NCI-H1930 (cell line): ENCODE measurements at places on chromosomes 5 and 9.

- DNase-seq: no peak
These were observed 1383.0 kb upstream of the C9orf72 start for GRCh38 chr9:28956116-28956880.

- DNase-seq: no peak
These were observed 83.7 kb downstream of the HRH2 start for GRCh38 chr5:175741556-175741955.

- no peak for DNase-seq
These were observed 10.6 kb downstream of the FGFR4 start for GRCh38 chr5:177097016-177097985.

GRCh38 chr5:1008451-1009358 lies at the start of gene NKD2:
Gene NKD2 (plus strand): TSS chr5:1008802. CDS start chr5:1009058, 256 bp downstream.
- DNase-seq: peak; percentile 75

GRCh38 chr9:114163517-114163951 lies 8.2 kb downstream of the COL27A1 start:
- no peak for DNase-seq

GRCh38 chr5:132183723-132184122 lies 43.9 kb downstream of the P4HA2 start:
- DNase-seq: no peak

- DNase-seq: no peak
These were observed 628 bp downstream of the ATOSB start for GRCh38 chr9:35114840-35115628.

- no peak for DNase-seq
These were observed 28.7 kb downstream of the GTF3C4 start for GRCh38 chr9:132698989-132699388.

DNA sequence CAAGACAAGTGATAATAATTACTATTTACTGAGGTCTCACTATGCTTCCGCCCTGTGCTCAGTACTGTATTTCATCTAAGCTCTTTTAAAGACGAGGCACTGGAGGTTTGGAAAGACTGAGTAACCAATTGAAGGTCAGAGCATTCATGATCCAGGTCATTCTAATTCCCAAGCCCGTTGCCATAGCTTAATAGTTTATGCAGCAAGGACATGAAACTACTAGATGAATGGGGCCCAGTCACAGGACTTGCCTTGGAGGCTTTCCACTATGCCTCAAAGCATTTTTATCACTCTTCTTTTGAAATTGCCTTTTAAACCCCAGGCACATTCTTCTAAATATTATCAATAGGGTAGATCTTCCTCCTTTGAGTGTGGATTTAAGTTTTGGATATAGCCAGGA lies 17.2 kb upstream of the NFIB start:
- no peak for DNase-seq

- no peak for DNase-seq
These were observed 48.9 kb downstream of the PDE6A start for GRCh38 chr5:149895416-149896345.

DNA sequence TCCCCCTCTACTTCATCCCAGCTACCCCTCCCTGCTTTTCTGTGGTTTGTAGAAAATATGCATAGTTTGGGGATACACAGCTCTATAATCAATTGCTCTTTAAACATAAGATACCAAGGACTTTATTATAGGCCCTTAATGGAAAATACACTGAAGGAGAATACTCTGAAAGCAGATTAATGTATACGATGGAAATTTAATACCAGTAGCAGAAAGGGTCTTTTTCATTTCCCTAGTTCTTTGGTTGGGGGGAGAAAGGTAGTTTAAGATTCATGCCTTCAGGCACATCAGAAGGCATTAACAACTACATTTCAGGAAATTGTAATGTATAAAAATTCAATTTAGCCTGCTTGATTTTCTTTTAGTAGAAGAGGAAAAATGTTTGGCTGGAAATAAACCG lies 452.9 kb upstream of the ZNF608 start:
- no peak for DNase-seq

DNA sequence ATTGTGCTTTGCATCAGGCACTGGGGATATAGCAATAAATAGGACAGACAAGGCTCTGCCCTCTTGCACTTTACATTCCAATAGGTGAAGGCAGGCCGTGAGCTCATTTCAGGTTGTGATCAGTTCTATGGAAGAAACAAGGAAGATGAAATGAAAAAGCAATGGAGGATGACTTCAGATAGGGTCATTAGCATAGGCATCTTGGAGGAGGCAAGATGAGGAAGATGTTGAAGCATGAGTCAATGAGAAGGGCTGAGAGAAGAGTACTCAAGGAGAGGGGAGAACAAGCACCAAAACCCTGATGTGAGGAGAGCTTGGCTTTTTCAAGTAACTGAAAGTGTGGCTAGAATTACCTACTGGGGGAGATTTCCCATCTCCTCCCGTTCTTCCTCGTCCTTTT lies 5.0 kb upstream of the SPARC start:
- no peak for DNase-seq

DNA sequence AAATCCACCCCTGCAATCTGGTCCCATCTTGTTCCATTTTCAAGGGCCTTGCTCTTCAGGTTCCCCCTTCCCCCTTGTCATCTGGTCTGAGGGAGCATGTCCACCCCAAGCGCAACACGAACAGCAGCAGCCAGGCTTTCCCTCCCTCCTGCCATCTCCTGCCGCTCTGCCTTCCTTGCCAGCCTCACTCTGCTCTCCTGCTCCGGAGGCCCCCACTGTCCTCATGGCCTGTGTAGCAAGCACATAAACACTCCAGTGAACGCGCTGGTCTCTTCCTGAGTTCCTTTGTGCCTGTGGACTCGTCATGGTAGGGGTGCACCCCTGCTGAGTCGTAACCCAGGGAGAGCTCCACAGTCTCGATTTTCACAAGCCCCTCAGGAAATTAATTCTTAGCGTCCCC lies 29.9 kb downstream of the TENT4A start:
- DNase-seq: no peak

DNA sequence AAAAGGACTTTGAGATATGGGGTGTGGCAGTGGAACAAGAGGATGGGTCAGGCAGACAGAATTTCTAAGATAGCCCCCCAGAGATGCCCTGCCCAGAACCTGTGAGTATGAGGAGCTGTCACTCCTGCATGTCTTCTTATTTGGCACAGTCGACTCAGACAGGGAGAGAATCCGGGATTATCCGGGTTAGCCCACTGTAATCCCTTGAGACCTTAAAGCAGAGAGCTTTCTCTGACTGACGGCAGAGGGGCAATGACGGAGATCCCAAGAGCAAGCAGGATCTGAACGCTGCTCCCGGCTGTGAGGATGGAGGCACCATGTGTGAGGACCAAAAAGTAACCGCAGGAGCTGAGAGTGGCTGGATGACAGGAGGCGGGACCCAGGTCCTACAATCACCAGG lies 8.8 kb upstream of the NHP2 start:
- DNase-seq: no peak

DNA sequence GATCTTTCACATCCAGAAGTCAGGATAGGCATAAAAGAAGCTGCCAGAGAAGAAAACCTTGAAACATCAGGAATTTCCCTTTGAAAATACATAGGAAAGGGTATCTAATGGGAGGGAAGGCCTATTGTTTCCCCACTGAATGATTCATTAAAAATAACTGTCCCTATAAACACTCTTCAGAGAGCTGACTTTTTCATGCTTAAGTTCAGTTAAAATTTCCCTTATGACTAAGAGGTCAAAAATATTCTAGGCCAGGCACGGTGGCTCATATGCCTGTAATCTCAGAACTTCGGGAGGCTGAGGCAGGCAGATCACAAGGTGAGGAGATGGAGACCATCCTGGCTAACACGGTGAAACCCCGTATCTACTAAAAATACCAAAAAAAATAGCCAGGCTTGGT lies 499.5 kb downstream of the ENC1 start:
- DNase-seq: no peak

- no peak for DNase-seq
These were observed 8.4 kb downstream of the SREK1IP1 start for GRCh38 chr5:64759960-64760660.
